ENCODE measurements at places on chromosomes 3 and 15. TPM values are rescaled to one million over a fixed set of nuclear protein-coding genes. Genes with fewer than 3 reads are reported as not detected.

PLOD2 gene
- total RNA-seq, result 49.2 TPM

CLDN16 gene
- total RNA-seq, result not detected

EFCAB12 gene
- 0.15 TPM for total RNA-seq

CILP gene
- total RNA-seq, result under 0.01 TPM

PTX3 gene
- 276 TPM for total RNA-seq
